H9 (cell line): ENCODE measurements at places on chromosomes 13 and 19.

DNA sequence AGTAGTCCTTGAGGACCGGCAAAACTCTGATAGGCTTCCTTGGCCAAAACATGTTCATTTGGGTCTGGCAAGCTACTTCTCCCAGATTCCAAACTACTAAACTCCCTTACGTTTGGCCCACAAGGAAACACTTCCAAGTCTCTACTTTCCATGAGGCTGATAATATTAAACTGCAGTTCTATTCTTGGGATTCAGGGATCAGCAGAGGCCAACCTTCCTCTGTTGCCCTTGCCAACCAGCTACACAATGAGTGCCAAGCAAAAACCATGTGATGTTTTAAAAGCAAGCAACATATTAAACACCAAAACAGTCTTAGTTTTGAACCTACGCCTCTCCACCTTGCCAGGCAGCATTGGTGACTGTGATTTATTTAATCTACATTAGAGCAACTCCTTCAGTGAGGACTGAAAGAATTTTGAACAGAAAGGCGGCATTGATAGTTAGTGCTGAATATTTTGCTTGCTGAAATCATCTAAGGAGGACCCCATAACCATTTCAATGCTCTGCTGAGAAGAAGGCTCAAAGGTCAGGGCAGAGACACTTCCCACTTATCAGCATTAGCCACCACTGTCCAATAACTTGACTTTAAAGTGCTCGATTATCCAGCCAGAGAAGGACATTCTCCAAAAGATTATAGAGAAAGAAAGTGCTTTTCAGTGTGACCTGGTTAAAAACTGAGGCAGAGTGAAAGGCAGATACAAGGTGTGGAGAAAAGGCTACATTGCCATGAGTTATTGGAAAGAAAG, 287.1 kb downstream of the TBC1D4 start:
- H3K27ac ChIP-seq: no peak overlapping the region
- DNase-seq: no peak
- no peaks in the 10 kb centered on the region for H3K27me3 ChIP-seq
- no peak overlapping the region for H3K4me3 ChIP-seq
- no peaks in the 10 kb centered on the region for H3K4me1 ChIP-seq
- no peaks in the 10 kb centered on the region for H3K36me3 ChIP-seq

GRCh38 chr13:26457212-26457611, 100.3 kb upstream of the WASF3 start:
- no peak for DNase-seq
- no peak overlapping the region for H3K4me3 ChIP-seq
- no peaks in the 10 kb centered on the region for H3K4me1 ChIP-seq
- H3K27ac ChIP-seq: no peak overlapping the region
- no peaks in the 10 kb centered on the region for H3K36me3 ChIP-seq
- no peaks in the 10 kb centered on the region for H3K27me3 ChIP-seq

DNA sequence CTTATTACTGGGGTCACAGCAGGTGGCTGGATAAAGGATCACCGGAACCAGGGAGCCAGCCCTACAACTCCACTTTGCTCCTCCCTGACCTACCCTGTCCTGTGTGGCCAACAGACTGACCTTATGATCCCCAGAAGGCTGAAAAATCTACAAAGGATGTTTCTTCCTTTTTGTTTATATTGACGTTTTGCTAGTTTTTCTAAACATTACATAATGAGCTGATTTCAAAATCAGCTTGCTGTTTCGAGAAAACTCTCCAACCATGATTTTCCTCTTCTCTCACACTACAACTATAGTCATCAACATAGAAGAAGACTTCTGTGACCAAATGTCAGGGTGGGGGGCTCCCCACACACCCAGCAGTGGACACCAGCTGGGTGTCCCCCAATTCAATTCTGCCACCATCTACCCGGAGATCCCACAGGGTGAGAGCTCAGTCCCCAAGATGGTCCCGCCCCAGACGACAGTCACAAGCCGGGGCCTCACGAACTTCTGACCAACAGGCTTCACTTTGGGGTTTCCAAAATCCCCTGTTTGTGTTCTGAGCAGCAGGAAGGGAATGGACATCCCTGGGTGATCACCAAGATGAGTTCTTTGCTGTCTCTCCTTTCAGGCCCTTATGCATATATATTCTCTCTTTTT, 35.0 kb downstream of the ZNF536 start:
- H3K27ac ChIP-seq: no peak overlapping the region
- no peaks in the 10 kb centered on the region for H3K36me3 ChIP-seq
- no peak for DNase-seq
- H3K27me3 ChIP-seq: no peaks in the 10 kb centered on the region

GRCh38 chr13:80337288-80338081, 3.4 kb downstream of the SPRY2 start:
- H3K4me3 ChIP-seq: no peak overlapping the region
- H3K27me3 ChIP-seq: no peaks in the 10 kb centered on the region

DNA sequence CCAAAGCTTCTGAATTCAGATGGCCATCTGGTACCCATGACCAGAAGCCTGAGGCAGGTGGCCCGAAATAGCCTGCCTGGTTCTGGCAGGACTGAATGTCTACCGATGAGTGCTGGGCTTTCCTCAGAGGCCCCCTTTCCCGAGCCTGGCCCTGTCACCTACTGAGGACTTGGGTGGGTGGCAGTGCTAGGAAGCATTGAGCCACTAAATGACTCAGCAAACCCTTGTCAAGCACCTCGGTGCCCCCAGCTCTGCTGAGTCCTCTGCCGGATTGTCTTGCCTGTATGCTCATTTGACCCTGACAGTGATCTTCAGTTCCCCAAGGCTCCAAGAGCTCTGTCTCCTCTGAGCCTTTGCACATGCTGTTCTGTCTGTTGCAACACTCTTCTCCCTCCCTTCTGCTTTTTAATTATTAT, 17.9 kb downstream of the PPP1R37 start:
- H3K4me1 ChIP-seq: no peaks in the 10 kb centered on the region
- H3K4me3 ChIP-seq: no peak overlapping the region
- no peaks in the 10 kb centered on the region; the same call in 1 of the 2 replicates for H3K36me3 ChIP-seq
- no peak overlapping the region for H3K27ac ChIP-seq
- no peaks in the 10 kb centered on the region for H3K27me3 ChIP-seq

GRCh38 chr19:48962849-48963165, 2.3 kb upstream of the FTL start:
- no peaks in the 10 kb centered on the region for H3K27me3 ChIP-seq
- no peak overlapping the region for H3K27ac ChIP-seq
- H3K4me1 ChIP-seq: no peaks in the 10 kb centered on the region; the same call in 1 of the 2 replicates
- H3K4me3 ChIP-seq: no peak overlapping the region; the same call in 2 of the 3 replicates
- H3K36me3 ChIP-seq: peaks cover 43% of the 10 kb centered on the region
- no peak for DNase-seq

DNA sequence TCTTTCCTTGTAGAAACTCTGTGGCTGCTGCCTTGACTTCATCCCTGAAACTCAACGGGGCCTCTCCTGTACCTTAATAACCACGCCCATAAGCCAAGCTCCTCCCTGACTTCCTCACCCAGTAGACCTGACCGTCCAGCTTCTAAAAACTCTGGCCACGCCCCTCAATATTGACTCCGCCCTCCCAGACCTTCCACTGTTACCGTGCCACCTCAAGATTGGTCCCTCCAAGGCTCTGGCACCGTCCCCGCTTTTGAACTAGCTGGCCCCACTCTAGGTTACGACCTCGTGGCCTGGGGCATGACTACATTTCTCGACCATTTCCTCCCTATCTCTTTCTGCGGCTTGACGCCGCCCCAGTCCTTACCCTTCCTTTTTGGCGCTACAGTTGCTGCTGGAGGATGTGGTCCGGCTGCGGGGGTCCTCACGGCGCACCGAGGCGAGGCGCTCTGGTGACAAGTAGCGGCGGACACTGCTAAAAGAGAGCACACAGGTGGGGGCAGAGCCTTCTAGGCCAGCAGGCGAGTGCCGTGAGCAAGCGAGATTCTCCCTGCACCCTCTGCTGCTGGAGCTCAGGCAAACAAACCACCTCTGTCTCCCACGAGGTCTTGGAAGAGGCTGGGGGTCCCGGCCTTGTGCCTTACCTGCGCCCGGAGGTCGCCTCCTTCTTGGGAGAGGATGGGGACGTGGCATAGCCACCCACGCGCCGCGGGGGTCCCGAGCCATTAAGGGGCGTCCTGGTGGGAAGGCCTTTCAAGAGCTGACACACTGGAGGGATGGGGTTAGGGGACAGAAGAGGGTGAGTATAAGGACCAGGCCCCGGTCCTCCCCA, 2.3 kb upstream of the EML2 start:
- H3K27ac ChIP-seq: no peak overlapping the region
- no peaks in the 10 kb centered on the region for H3K27me3 ChIP-seq
- peaks cover 3% of the 10 kb centered on the region; the same call in 1 of the 2 replicates for H3K4me1 ChIP-seq
- DNase-seq: peak; percentile 98
- no peaks in the 10 kb centered on the region for H3K36me3 ChIP-seq

DNA sequence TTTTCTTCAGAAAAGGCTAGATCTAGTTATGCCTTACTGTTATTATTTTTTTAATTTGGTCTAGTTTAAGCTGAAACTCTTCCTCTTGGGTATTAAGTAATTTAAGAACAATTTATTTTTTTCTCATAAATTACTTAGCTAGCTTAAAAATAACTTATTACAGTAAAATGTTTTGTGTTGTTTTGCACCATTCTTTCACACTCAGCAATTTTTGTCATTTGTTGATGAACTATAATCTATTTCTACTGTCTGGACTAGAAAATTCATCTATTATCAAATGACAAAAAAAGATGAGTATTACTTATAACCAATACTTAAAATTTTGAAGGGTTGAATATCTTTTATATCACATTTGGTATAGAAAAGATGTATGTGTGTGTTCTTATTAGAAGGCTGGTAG, 1.6 kb upstream of the LPAR6 start:
- H3K4me3 ChIP-seq: no peak overlapping the region
- H3K36me3 ChIP-seq: peaks cover 30% of the 10 kb centered on the region
- H3K27ac ChIP-seq: no peak overlapping the region

GRCh38 chr19:53311044-53311443, 22.5 kb upstream of the ZNF845 start:
- no peaks in the 10 kb centered on the region; the same call in 1 of the 2 replicates for H3K27me3 ChIP-seq
- no peaks in the 10 kb centered on the region for H3K4me1 ChIP-seq
- peaks cover 8% of the 10 kb centered on the region for H3K36me3 ChIP-seq

GRCh38 chr13:19993024-19993423, 34.5 kb downstream of the ZMYM2 start:
- H3K27ac ChIP-seq: no peak overlapping the region
- H3K27me3 ChIP-seq: no peaks in the 10 kb centered on the region
- peaks cover 18% of the 10 kb centered on the region; the same call in 2 of the 3 replicates for H3K36me3 ChIP-seq
- DNase-seq: no peak
- H3K4me3 ChIP-seq: no peak overlapping the region
- no peaks in the 10 kb centered on the region; the same call in 1 of the 2 replicates for H3K4me1 ChIP-seq

- no peak overlapping the region for H3K27ac ChIP-seq
- no peaks in the 10 kb centered on the region for H3K4me1 ChIP-seq
- no peaks in the 10 kb centered on the region for H3K27me3 ChIP-seq
- DNase-seq: peak; percentile 79
Observed at GRCh38 chr19:15154002-15154612, 46.7 kb downstream of the NOTCH3 start.

GRCh38 chr13:46816371-46816770, 19.4 kb upstream of the ESD start:
- no peaks in the 10 kb centered on the region for H3K27me3 ChIP-seq
- no peak overlapping the region for H3K4me3 ChIP-seq
- no peak overlapping the region for H3K27ac ChIP-seq
- peaks cover 8% of the 10 kb centered on the region for H3K36me3 ChIP-seq

- H3K4me1 ChIP-seq: peaks cover 2% of the 10 kb centered on the region; the same call in 1 of the 2 replicates
- no peak overlapping the region for H3K4me3 ChIP-seq
- no peaks in the 10 kb centered on the region for H3K36me3 ChIP-seq
- no peaks in the 10 kb centered on the region for H3K27me3 ChIP-seq
- no peak for DNase-seq
Observed at GRCh38 chr13:23960566-23961156, 63.4 kb upstream of the C1QTNF9B start.

GRCh38 chr19:33177417-33177979, 16.6 kb upstream of the LRP3 start:
- peak overlapping the region; percentile 96 for H3K4me3 ChIP-seq
- peaks cover 3% of the 10 kb centered on the region for H3K36me3 ChIP-seq
- no peaks in the 10 kb centered on the region for H3K27me3 ChIP-seq
- DNase-seq: no peak

- H3K36me3 ChIP-seq: peaks cover 3% of the 10 kb centered on the region
- H3K27ac ChIP-seq: no peak overlapping the region
- no peak for DNase-seq
- no peaks in the 10 kb centered on the region; the same call in 1 of the 2 replicates for H3K4me1 ChIP-seq
Observed at GRCh38 chr19:48739404-48740163, 826 bp downstream of the RASIP1 start.
